ENCODE measurements at places on chromosomes 6 and 20.

GRCh38 chr20:31527266-31527665, 13.0 kb downstream of the HM13 start:
- no peak for DNase-seq

GRCh38 chr6:52475307-52475706, 55.2 kb downstream of the EFHC1 start:
- DNase-seq: no peak

DNA sequence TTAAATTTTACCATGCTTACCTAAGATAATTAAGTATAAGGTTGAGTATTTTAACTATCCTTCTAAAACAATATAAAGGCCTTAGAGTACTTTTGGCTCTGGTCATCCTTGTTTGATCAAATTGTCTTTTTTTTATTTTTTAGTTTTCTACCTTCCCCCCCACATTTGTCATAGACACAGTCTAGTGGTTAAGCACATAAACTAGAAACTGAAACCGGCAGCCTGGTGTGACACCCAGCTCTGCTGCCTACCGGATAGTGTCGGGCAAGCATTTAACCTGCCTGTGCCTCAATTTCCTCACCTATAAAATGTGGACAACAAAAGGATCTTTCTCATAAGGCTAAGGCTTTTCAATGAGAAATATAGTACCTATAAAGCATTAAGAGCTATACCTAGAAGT, 21.6 kb upstream of the TULP4 start:
- DNase-seq: peak; percentile 69

GRCh38 chr20:39605908-39606307, 643.8 kb downstream of the DHX35 start:
- DNase-seq: no peak

GRCh38 chr6:126252154-126252553, 87.8 kb upstream of the CENPW start:
- DNase-seq: no peak

- DNase-seq: no peak
Measured at GRCh38 chr6:165684333-165684732, 21.3 kb upstream of the PDE10A start.

DNA sequence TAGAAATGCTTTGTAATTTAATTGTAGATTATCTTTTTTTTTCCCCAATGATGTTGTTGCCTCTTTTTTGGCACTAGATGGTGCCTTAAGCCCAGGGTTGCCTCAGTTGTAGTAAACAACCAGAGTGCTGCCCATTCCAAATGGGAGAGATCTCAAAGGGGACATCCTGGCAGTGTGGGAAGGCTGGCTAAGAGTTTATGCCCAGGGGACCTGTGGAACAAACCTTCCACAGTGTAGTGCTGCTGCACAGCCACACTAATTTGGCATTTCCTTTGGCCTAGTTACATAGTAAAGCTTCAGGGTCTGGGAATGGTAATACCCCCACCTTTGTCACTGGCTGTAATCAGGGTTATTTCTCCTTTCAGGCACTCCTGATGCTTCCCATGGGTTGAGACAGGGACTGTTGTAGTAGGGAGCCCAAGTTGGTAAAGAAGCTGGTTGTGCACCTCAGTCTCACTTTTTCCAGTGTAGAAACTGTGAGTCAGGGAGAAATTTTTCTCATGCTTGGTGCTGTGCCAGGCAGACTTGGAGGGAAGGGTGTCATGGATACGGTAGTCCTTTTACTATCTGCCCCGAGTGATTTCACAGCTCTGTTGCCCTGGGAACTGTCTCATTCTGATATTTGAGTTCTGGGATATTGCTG, 177.8 kb upstream of the ECI2 start:
- no peak for DNase-seq

All from stimulated activated CD4-positive, alpha-beta T cell treated with anti-CD3 and anti-CD28 coated beads, Interleukin-15, amount 100 ng/mL, for 24 hours (primary cell).